T-helper 17 cell (primary cell): ENCODE measurements at places on chromosomes 6 and 20.

DNA sequence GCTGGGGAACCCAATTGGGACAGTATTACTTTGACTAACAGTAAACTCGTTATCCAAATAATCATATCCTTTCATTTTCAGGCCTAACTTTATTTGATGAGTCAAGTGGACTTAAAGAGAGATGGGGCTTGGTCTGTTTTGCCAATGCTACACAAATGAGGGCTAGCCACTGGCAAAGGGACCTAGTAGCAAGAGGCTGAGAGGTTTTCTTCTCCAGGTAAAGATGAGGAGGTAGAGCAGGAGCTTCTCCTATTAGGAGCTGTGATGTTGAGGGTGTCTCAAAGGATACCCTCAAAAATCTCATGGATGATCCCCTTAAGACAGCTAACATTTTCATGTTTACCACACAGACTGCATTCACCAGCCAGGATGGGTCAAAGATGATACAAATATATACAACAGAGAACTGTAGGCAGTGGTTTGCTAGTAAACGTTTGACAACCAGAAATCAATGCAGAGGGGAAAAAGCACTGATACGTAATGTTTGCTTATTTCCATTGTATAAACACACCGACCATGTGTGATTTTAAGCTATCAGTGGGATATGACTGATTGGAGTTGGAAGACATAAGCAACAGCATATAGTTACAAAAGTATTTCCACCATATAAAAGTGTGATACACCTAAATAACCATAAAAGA lies 153.3 kb downstream of the IBTK start:
- no peak for DNase-seq

GRCh38 chr6:118808793-118809638 lies 84.9 kb upstream of the ASF1A start:
- DNase-seq, result no peak

- DNase-seq, result no peak
These were observed 19.5 kb upstream of the FAM8A1 start for GRCh38 chr6:17580518-17581048.

DNA sequence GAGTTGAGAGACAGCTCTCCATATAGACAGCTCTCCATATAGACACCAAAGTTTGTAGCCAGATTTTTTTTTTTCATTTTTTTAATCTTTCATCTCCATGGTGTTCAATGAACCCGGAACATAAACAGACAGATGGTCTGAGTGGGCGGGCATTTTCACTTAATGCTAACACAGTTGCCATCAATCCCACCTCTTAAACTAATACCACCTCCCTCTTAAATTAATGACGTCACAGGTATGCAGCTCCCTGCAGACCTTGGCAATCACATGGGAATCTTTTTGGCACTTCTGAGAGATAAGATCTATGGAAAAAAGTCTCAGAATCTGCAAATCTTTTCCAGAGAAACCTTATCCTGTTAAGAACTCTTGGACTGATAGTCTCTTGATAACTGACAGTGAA lies 43.2 kb downstream of the PFDN4 start:
- DNase-seq, result no peak

- no peak for DNase-seq
These were observed 153.0 kb downstream of the REV3L start for GRCh38 chr6:111329882-111330633.

GRCh38 chr20:46251211-46251673 lies 57.1 kb downstream of the CDH22 start:
- DNase-seq, result no peak

- DNase-seq, result no peak
These were observed 9.7 kb upstream of the FILIP1 start for GRCh38 chr6:75503291-75503690.

DNA sequence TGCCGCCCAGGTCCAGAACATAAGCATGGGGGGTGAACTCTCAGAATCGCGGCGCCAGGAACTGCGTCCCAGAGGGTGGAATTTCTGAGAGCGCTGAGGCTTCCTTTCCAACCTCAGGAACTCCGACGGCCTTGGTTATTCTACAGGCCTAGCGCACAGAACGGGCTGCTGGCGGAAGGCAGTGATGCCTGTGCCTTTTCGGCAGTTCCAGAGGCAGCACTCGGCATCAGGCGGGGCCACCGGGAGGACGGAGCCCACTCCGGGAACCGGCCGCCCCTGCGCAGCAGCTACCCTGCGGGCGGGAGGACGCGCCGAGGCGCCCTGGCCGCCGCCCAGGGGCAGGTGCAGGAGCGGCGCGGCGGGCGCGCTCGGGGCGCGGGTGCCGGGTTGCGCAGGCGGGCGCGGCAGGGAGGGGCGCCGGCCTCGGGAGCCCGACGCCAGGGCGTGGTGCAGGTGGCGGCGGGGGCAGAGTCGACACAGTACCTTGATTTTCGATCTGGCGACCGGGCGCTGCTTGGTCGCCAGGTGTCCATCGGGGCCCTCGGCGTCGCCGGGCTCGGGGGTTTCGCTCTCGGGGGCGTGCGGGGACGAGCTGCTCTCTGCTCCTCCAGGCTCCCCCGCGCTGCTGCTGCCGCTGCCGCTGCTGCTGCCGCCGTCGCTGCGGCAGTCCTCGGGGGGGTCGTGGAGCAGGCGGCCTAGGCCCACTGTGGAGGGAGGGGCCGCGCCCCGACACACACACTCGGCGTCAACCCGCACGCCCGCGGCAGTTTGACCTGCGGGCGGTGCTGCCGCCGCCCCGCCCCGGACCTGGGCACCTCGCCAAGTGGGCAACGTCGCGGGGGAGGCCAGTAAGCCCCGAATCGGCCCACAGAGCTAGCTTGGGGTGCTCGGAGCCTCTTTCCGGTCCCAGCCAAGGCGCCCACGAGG lies 1.3 kb downstream of the OVOL2 start:
- DNase-seq, result no peak

- DNase-seq, result no peak
These were observed 47.8 kb downstream of the MYH7B start for GRCh38 chr20:35003211-35004031.

GRCh38 chr6:168381726-168382458 lies 59.1 kb upstream of the SMOC2 start:
- no peak for DNase-seq

GRCh38 chr20:19758501-19759331 lies 658 bp downstream of the RIN2 start:
- no peak for DNase-seq

GRCh38 chr20:16321291-16321690 lies 252.0 kb downstream of the KIF16B start:
- no peak for DNase-seq

- no peak for DNase-seq
These were observed 24.5 kb upstream of the MYCT1 start for GRCh38 chr6:152673236-152673635.

DNA sequence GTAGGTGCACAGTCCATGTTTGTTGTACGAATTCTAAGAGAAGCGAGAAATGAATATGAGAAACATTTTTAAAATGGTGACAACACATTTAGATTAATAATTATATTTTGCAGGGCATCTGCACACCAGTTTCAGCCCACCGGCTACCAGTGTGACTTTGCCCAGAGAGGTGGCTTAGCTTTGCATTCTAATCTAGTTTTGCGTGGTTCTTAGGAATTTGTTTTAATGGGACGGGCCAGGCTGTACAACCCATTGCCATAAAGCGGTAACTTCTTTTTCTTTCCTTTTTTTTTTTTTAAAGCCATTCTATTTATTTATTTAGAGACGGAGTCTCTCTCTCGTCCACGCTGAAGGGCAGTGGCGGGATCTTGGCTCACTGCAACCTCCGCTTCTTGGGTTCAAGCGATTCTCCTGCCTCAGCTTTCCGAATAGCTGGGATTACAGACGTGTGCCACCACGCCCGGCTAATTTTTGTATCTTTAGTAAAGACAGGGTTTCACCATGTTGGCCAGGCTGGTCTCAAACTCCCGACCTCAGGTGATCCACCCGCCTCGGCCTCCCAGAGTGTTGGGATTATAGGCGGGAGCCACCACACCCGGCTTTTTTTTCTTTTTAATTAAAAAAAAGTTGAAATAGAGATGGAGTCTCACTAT lies 829 bp downstream of the MANBAL start:
- DNase-seq, result no peak

DNA sequence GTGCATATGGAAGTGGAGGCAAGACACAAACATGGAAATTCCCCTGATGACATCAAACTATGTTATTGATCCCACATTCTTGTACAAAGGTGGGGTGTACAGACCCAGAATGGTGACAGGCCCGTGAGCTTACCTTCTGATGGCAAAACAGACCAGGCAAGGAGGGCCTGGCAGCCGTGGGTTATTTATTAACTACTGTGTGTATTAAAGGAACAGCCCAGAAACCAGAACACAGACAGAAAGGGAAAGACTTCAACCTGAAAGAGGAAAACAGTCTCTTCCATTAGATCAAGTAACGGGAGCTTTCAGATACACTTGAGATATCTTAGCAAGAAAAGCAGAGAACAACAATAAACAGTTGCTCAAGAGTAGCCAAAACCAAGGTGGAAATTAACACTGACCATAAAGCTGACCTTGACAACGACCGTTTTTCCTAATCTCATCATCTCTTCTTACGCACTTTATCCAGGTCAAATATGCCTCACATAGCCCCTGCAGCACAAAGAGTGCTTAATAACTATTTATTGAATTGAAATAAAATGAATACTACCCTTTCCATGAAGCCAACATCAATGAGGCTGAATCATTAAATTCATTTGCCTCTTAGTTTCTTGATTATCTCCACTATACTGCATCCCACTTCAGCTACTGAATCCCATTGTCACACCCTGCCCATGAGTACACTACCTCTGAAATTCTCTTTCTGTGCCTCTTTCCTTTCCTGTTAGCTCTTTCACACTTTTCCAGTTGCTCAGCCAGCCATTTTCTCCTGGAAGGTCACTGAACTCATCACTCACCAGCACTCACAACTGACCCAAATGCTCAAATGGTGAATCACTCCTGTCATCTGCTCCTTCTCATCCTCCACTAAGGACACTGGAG lies 67.4 kb downstream of the MOXD1 start:
- DNase-seq, result no peak

GRCh38 chr6:156379392-156380289 lies 397.5 kb upstream of the ARID1B start:
- no peak for DNase-seq
